ENCODE measurements at places on chromosomes 6 and 20.

- DNase-seq = no peak
These were observed 59.2 kb downstream of the KCNS1 start for GRCh38 chr20:45041464-45042337.

DNA sequence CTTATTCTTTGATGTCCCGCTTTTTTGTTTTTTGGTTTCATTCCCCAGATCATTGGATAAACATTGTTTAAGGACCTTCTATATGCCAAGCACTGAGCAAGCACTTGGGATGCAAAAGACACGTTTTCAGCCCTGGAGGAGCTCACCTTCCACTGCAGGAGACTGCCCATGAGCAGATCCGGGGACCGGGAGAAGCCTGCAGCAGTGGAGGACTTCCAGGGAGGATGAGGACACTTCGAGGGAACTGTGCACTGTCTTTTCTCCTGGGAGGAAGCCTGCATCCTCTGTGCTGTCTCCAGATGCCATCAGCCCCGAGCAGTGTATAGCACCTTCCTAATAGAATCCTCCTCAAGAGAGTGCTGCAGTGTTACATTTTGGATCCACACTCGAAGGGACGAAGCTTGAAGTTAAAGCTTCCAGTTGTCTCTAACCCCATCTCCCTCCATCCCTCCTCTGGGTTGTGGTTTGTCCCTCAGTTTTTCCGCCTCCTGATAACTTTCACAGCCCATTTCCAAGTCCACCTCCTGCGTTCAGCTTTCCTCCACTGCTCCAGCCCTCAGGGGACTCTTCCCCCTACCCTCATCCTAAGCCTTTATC lies 5.8 kb upstream of the KCNG1 start:
- no peak for DNase-seq

DNA sequence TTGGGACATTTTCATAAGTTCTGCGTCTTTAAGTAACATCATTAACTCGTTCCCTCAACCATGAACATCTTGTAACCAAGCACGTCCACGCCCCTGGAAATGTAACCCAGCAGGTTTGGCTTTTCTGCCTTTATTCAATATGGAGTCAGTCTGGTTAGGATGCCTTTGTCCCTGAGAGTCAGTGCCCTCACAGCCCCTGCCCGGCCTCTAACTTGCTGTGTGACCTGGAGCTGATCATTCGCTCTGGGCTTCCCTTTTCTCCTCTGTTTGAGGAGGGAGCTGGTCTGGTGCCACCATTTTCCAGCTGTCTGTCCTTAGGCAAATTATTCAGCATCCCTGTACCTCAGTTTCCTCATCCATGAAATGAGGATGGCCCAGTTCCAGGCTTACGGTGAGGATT lies 26.5 kb upstream of the ANGPT4 start:
- no peak for DNase-seq

- DNase-seq = no peak
These were observed 241.1 kb downstream of the TENT5A start for GRCh38 chr6:81511423-81511822.

GRCh38 chr6:136435101-136435500 lies 115.1 kb downstream of the MAP7 start:
- DNase-seq = no peak

DNA sequence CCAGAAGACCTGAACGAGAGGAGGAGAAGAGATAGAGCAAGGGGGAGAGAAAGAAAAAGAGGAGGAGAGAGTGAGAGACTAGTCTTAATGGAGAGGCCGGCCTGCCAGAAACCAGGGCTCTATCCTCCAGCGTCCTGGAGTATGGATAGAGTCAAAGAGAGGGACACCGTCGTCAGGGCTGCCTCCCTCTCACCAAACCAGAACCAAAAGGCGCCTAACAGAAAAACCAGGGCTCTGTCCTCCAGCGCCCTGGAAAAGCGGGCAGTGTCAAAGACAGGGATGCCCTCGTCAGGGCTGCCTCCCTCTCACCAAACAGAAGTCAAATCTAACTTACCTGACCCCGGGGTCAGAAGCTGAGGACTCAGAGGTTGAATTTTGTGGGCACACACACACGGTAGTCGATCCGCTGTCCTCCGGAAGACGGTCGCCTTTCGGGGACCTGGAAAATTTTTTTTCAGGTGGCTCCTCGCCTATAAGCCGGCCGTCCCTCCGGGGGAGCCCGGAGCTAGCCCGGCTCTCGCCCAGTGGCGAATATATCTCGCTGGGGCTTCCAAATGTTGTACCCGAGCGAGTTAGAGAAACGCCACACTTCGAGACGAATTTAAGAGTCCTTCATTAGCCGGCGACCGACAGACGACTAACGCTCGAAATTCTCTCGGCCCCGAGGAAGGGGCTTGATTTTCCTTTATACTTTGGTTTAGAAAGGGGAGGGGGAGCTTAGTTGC lies 148.2 kb downstream of the TRIM27 start:
- no peak for DNase-seq

GRCh38 chr6:36139991-36140710 lies 9.8 kb downstream of the MAPK13 start:
- peak; percentile 85 for DNase-seq

- DNase-seq = no peak
These were observed 63.4 kb upstream of the HMGCLL1 start for GRCh38 chr6:55642366-55642765.

- DNase-seq = no peak
These were observed 22.1 kb downstream of the ARMC2 start for GRCh38 chr6:108870357-108870756.

- no peak for DNase-seq
These were observed 130.8 kb upstream of the CHD6 start for GRCh38 chr20:41748756-41749582.

- DNase-seq = no peak
These were observed 26.7 kb downstream of the MDN1 start for GRCh38 chr6:89792881-89793280.

DNA sequence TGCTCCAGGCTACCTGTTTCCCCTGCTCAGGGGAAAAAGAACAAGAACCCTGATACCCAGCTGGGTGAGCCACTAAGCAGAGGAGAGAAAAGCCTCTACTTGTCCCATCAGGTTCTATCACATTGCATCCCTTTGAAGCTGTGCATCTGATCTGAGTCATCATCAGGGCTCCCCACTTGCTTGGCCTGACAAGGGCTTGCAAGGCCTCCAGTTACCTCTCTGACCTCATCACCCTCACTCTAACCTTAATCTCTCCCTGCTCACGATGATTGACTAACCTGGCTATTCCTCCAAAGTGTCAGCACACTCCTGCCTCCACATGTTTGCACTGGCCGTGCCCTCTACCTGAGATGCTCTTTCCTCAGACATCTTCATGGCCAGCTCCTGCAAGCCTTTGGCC lies 309.5 kb upstream of the CHD6 start:
- no peak for DNase-seq

- DNase-seq = peak; percentile 51
These were observed 10.0 kb downstream of the CITED2 start for GRCh38 chr6:139364302-139364981.

DNA sequence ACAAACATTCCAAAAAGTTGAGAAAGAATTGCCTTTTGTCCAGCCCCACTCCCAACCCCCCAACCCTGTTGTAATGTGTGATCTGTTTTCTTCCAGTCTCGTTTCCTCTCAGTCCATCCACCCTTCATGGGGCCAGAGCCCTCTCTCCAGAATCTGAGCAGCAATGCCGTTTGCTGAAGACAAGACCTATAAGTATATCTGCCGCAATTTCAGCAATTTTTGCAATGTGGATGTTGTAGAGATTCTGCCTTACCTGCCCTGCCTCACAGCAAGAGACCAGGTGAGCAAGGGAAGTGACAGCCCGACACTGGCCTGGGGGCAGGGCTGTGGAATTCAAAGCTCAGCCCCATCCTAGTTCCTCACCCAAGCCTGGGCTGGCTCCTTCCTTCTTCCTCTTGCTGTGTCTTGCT lies 7.8 kb downstream of the MAVS start:
- DNase-seq = no peak

DNA sequence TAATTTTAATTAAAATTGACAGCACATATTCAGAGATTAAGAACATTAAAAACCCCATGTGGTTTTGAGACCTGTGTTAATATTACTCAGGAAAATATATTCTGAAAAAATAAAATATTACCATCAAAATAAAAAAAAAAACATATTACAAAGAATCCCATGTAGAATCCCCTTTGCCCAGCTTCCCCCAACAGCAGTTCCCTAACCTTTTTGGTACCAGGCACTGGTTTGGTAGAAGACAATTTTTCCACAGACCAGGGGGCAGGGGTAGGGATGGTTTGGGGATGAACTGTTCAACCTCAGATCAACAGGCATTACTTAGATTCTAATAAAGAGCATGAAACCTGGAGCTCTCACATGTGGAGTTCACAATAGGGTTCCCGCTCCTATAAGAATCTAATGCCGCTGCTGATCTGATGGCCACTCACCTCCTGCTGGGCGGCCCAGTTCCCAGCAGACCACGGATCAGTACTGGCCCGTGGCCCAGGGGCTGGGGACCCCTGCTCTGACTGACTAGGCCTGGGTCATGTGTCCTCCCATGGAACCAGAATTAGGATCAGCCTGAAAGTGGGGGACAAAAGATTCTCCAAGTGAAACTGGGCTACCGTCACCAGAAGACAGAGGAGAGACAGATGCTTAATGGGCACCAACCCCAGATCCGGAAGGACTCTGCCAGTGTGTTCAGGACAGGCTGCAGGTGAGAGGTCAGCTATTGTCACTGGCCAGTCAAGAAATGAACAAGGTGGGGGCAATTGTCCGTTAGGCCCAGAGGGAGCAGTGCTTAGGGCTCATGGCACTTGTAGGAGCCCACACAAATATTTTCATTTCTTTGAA lies 235.5 kb downstream of the PREX1 start:
- no peak for DNase-seq

- DNase-seq = no peak
These were observed 29.2 kb upstream of the SDCBP2 start for GRCh38 chr20:1357921-1358671.

DNA sequence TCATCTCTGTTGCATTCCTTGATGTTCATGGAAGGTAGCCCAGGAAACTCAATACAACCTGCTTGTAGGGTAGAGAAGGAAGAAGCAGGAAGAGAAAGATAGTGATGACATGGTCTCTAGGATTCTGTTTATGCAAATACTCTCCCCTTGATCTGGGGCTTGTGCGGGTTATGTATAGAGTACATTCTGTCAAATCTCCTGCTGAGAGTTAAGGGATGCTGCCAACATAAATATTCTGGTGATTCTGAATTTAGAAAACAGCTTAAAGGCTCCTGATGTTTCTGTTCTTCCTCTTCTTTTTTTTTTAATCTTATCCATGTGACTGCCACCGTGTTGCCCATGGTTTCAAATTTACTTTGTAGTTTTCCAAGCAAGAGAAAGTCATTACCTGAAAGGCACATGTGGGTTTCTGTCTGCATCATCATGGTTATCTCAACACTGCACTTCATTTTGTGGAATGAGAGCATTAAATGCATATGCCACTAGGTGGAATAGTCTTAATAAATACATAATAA lies 150.6 kb downstream of the RPS12 start:
- no peak for DNase-seq

GRCh38 chr6:136030131-136030530 lies 178.6 kb downstream of the PDE7B start:
- no peak for DNase-seq

GRCh38 chr6:3742426-3743344 lies 8.8 kb downstream of the PXDC1 start:
- DNase-seq = peak; percentile 64

DNA sequence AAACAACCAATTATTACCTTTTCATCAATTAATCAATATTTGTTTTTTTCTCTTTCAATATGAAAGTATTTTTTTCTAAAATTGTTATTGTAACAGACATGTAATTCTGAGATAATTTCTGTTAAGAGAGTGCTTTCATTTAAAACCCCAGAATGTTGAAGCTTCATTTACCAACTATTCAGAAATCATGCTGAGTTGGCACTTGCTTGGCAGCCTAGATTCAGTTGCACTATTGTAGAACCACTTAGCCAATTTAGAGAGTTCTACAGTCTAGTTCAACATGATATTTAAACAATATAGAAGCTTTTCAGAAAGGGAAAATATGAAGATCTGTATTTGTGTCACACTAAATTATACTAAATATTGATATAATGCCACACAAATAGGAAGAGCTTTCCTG lies 56.1 kb upstream of the NKAIN2 start:
- DNase-seq = no peak

- DNase-seq = no peak
These were observed 103.5 kb upstream of the PTPRT start for GRCh38 chr20:43293068-43293786.

DNA sequence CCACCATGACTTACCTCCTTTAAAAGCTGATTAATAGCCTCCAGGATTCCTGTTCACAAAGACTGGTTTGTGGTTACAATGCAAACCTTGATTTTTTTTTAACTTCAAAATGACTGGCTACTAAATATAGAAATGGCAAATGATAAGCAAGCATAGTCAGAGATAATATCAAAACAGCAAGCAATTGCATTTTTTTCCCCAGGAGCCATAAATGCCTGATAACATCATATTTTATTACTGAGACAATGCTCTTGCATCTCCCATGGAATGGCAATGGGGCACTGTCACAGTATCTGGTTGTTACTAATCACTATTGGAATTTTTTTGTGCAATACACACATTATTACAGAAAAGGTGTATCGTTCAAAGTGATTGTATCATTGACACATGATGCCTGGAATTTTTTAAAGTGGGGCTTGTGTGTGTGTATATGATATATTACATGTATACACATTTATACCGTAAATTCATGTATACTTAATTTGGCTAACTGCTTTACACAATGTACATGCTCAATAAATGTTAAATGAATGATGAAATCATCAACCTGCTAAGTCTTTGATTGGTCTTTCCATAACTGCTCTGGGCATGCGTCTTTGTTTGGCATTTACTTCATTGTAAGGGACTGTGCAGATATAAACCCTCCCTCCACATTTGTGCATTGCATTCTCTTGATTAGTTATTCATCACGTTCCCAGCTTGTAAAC lies 980 bp upstream of the SALL4 start:
- no peak for DNase-seq

GRCh38 chr6:88298066-88298845 lies 132.1 kb upstream of the CNR1 start:
- DNase-seq = peak; percentile 66

DNA sequence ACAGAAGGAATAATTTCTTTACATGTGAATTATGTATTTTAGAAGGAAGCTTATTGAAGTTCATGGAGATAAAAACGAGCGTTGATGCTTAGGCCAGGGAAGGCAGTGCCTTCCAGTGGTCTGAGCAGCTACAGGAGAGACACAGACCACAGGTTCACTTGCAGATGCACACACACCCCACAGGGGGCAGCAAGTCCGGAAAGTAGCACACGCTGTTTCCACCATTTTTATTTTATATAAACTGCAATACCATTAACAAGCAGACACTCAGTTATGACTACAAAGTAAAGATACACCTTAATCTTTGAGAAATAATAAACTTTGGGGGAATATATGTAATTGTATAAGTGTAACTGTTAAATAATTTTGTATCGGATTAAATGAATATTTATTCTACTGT lies 13.5 kb upstream of the DACT2 start:
- DNase-seq = no peak

All from NCI-H2171 (cell line).